ENCODE measurements at places on chromosomes 13 and 19.

- no peak for DNase-seq
Measured at GRCh38 chr13:109933476-109933875, 147.1 kb upstream of the IRS2 start.

DNA sequence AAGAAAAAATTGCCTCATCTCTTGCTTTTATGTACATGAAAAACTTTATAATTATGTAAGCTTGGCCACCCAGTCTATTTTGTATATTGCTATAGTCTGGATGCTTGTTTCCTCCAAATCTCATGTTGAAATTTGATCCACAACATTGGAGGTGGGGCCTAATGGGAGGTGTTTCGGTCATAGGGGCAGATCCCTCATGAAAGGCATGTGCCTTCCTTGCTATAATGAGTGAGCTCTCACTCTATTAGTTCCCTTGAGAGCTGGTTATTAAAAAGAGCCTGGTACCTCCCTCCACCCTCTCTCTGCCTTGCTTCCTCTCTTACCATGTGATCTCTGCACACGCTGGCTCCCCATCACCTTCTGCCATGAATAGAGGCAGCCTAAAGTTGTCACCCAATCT, 1005.1 kb downstream of the PCDH9 start:
- DNase-seq = no peak

DNA sequence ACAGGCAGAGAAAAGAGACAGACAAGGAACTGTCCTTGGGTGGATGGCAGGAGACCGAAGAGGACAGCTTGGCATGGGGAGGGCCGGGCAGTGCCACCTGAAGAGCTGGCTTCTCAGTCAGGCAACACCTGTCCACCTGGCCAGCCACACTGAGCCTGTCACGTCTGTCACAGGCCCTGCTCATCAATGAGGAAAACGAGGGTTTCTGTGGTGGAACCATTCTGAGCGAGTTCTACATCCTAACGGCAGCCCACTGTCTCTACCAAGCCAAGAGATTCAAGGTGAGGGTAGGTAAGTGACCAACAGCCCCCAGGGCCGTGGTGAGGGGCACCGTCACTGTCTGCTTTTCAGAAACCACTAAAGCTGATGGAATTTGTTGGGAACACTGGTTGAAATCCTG, 11.2 kb upstream of the PROZ start:
- DNase-seq = no peak

- DNase-seq = no peak
Measured at GRCh38 chr13:33322965-33323668, 37.6 kb upstream of the STARD13 start.

DNA sequence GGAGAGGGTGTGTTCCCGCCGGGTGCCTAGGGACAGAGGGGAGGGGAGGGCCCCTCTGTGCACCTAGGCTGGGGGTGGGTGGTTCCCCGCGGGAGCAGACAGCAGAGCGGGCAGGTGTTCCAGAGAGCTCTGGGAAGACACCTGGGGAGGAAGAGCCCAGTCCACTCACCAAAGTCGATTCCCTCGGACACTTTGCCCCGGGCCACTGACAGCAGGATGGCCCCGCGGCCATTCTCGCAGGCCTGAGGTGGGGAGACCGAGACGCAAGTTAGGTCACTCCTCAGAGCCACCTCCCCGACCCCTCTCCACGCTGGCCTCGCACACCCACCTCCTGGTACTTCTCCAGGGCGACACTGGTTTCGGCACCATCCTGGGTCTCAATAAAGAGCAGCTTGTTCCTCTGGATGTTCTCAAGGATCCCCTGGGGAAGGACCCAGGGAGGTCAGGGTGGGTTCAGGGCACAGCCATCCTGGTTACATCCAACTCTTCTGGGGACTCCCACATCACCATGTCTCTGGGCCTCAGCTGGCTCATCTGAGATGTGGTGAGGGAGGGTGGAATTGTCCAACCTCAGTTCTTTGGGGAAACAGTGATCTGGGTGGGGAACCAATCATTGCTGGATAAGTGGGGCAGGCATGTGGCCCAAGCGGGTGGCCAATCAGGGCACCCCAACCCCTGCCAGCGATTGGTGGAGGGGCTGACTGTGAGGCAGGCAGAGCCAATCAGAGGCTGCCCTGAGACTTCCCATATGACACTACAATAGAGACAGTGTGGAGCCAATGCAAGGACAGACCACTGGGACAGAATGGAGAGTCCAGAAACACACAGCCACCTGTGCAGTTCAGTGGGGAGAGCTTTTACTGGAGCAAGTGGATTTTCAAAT, 12.6 kb downstream of the KLC3 start:
- no peak for DNase-seq

GRCh38 chr13:106696719-106697118, 128.8 kb upstream of the ARGLU1 start:
- DNase-seq = no peak

GRCh38 chr19:47471733-47472457, at the start of gene SLC8A2:
SLC8A2 (minus strand) TSS chr19:47471893; CDS start chr19:47466403, 5,490 bp downstream.
- peak; percentile 71 for DNase-seq

DNA sequence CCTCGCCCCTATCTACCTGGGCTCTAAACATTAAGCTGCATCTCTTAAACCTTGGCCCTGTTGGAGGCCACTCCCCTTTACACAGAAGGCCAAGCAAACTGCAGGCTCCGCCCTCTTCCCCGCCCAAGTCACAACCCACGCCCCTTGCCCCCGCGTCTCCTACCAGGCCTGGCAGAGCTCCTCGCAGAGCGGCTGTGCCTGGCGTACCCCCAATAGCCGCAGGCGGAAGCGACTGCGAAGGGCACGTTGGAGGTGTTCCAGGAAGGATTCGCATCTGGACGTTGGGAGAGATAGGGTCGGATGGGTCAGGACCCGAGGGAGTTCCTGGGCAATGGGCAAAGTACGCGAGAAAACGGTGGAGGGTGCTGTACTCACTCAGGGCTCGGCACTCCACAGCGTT, 5.9 kb downstream of the RTBDN start:
- DNase-seq = peak; percentile 15

DNA sequence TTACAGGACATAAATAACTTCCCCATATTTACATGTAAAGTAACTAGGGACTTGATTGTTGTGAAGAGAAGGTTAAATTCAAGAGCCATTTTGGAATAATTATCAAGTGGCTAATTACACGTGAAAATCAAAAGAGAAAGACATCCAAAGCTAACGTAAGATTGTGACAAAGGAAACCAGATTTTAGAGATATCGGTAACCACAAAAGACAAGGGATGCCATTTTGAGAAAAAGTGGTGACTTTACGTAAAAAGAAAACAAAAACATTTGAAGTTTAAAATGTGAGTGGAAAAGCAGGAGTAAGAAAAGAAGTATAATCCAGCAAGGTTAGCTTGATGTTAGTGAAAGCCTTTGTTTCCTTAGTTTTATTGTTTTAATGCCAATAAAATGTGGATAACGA, 10.9 kb upstream of the VWA8 start:
- DNase-seq = peak; percentile 50

DNA sequence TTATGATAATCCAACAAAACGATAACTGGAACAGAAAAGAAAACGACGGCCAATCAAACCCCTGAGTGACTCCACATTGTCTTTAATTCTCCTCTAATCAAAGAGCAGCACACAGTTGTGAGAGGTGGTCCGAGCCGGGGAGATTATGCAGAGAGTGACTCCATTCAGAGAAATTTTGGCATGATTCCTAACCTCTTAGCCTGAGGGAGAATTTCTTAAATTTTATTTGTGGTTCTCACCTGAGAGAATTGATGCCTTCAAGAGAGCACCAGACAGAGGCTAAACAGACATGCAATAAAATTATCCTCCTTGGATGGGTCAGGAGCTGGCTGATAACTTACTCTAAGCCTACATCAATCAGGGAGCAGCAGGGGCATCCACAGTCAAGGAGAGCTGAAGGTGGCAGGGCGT, 310.0 kb upstream of the KLF12 start:
- DNase-seq = no peak

GRCh38 chr19:1575323-1576241, 7.5 kb upstream of the MEX3D start:
- no peak for DNase-seq

DNA sequence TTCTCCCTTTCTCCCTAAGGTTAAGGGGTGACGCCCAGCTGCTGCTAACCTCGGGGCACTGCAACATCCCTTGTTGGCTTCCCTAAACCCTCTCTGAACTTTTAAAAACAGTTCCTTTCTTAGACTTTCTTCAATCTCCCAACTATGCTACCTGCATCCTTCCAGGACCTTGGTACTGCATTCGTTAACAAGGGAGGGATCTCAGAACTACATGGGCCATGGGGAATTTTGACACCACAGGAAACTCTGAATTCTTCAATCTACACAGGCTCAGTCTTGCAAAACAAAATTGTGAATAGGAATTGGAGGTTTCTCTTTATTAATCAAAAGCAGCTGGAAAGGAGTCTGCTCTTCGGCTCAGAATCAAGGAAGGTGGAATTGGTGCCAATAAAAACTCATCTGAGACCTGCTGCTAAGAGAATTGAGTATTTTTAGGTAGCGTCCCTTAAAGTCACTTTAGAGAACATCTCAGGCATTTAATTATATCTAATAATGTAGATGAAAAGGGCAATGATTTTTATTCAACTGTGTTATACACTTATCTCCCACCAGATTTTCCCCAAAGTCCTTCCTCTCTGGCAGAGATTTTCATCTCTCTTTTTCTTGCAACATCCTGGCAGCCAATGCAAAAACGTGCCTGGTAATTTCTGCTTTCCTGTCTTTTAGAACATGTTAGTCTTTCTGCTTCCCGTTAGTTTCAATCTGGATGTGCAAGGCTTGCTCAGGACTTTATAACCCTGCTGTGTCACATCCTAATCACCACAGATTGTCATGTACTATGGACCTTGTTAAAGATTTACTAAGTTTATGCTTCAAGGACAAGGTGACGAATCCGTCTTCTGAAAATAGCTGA, 69.1 kb upstream of the SLC15A1 start:
- DNase-seq = no peak

- DNase-seq = no peak
Measured at GRCh38 chr13:113053376-113053775, 52.2 kb upstream of the F7 start.

GRCh38 chr13:90015565-90016507, 1331.7 kb upstream of the MIR17HG start:
- no peak for DNase-seq

DNA sequence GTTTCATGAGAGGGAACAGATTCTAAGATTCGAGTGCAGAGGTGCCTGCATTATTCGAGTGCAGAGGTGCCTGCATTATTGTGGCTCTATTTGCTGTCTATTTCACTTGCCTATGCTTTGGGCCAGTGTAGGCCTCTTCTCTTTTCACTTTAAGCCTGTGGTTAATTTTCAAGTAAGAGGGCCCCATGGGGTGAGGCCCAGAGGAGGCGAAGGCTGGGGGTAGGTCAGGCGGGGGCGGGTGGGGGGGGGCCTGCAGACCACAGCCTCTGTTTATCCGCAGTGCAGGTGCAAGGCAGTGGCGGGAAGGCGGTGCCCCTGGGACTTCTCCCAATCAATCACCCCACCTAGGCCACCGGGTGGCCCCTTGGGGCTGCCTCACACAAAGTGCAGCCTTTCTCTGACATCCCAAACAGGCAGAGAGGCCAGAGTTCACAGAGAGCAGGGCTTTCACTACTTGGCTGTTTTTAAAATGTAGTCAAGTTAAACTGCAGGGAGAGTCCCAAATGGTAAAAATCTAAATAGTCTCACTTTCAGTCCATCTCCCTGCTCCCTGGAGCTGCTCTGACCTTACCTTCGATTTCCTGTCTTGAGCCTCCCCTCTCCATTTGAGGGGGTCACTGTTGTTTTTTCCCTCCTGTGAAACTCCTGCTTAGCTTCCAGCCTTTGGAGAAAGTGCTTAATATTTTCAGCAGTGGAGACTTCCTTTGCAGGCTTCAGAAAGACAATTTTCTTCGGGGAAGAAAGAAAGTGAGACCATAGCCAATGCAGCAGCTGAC, 249.0 kb downstream of the DLEU7 start:
- peak; percentile 8 for DNase-seq

DNA sequence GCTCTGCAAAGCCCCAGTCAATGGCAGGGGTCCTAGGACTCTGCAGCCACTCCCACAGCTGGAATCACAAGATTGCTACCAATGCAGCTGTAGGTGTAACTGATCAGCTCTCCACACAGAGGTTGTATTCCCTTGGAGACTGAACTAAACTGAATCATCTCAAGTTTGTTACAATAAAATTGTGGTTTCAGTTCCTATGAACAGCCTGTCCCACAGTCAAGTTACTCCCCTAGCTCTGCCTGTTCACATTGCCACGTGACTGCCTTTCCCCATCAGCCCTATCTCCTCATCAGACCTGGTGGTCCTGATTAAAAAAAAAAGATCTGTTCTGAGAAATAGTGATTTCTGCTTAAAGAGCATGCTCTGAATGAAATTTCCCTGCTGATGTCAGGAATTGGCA, 287.9 kb upstream of the NBEA start:
- no peak for DNase-seq

GRCh38 chr19:5487222-5487621, 32.0 kb downstream of the ZNRF4 start:
- DNase-seq = no peak

DNA sequence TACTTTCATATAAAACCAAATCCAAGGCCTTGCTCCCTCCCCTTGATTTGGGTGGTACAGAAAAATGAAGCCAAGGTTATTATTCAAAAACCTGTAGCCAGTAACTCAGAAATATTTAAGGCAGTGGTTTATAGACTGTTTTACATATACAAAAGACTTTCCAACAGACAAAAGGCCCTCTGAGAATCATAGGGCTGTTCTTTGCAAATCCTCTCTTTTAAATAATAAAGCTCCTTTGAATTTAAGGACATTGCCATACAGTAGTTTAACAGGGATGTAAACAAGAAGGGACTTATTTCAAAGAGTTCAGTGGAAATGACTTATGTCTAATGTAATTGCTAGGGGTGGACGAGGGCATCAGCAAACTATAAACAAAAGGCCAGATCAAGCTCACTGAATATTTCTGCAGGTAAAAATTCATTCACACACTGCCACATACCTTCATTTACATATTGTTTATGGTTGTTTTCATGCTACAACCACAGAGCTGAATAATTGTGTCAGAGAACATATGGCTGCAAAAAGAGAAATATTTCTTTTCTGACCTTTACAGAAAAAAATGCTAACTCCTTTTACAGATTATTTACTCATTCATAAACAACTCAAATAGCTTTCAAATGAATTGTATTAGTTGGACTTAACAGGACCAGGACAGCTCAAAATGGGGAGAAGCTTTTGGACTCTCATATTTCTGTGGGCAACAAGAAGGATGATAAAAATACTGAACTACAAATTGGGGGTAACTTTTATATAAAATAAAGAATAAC, 665.6 kb downstream of the SLITRK1 start:
- no peak for DNase-seq

GRCh38 chr13:50521831-50522149, 321.7 kb downstream of the DLEU7 start:
- DNase-seq = no peak

GRCh38 chr13:39577838-39578491, 25.0 kb downstream of the LHFPL6 start:
- DNase-seq = no peak

All from CD4-positive, alpha-beta T cell treated with Interferon alpha-2 for 1 hour (primary cell).